ENCODE measurements at places on chromosomes 6 and 20. TPM values are rescaled to one million over a fixed set of nuclear protein-coding genes. Genes with fewer than 3 reads are reported as not detected.
A peak's percentile ranks its signal among the peaks of the same experiment; 100 is the strongest.

- DNase-seq, result peak; percentile 76
Observed at GRCh38 chr6:125746731-125747588, 2.5 kb upstream of the HEY2 start.

DNA sequence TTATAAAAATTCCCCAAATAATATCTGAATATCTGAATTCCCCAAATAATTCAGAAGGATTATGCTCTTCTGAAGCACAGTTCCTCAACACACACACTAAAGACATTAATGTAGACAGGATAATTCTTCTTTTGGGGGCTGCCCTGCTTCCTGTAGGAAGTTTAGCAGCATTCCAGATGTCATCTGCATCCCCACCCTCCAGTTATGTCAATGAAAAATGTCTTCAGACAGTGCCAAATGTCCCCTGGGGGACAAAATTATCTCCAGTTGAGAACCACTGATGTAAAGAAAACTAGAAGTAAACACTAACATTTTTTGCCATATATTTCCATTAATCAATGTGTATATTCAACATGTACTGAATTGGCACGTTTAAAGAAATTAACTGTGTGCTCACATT, 25.9 kb upstream of the NAA20 start:
- no peak for DNase-seq

GRCh38 chr6:144467921-144468320, 182.8 kb downstream of the UTRN start:
- no peak for DNase-seq

FGD2 gene
- 5.7 TPM for total RNA-seq

DNA sequence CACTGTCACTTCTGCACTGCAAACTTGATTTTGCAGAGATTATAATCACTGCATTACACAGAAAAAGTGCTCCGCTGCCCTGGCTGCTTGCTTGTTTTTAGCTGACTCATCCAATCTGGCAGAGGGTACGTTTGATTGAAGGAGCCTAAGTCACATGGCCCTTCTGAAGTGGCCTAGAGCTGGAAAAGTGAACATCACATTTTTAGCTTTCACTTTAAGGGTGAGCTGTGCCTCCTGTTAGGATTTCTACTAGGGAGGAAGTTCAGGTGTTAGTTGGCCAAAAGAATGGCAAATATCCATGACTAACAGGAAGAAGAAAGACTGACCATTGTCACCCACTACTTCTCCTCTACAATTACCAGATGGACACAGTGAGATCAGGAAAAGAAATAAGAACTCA, 889.1 kb upstream of the MAP3K7 start:
- no peak for DNase-seq

DNA sequence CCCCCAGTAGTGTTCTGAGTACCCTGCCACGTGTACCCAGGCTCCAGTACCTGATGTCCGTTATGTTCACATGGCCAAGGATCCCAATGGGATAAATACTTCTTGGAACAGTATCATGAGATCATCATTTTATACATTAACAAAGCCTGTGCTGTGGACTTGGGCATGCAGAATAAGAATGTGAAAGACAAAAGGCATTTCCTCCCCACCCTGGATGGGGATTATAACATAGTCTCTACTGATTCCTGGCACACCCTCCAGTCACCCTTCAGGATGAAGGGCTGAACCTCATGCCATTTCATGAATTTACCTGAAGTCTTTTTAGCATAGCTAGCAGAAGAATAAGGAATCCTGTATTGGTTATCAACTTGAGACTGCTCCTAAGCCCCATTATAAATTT, 2.8 kb downstream of the TNFRSF21 start:
- DNase-seq, result no peak

RIPOR2 gene
- 3.1 TPM for total RNA-seq

GRCh38 chr6:127457456-127458064, 1.6 kb downstream of the KIAA0408 start:
- DNase-seq, result no peak

PLA2G7 gene
- total RNA-seq, result 0.27 TPM

- no peak for DNase-seq
Observed at GRCh38 chr6:102641426-102641825, 1247.9 kb downstream of the GRIK2 start.

LRRC1 gene
- 1.8 TPM for total RNA-seq

KCNK16 gene
- total RNA-seq, result not detected

MACROD2 gene
- 4.2 TPM for total RNA-seq

- no peak for DNase-seq
Observed at GRCh38 chr6:114101255-114101654, 130.3 kb upstream of the HDAC2 start.

- no peak for DNase-seq
Observed at GRCh38 chr6:71114986-71115385, 158.1 kb upstream of the B3GAT2 start.

DNA sequence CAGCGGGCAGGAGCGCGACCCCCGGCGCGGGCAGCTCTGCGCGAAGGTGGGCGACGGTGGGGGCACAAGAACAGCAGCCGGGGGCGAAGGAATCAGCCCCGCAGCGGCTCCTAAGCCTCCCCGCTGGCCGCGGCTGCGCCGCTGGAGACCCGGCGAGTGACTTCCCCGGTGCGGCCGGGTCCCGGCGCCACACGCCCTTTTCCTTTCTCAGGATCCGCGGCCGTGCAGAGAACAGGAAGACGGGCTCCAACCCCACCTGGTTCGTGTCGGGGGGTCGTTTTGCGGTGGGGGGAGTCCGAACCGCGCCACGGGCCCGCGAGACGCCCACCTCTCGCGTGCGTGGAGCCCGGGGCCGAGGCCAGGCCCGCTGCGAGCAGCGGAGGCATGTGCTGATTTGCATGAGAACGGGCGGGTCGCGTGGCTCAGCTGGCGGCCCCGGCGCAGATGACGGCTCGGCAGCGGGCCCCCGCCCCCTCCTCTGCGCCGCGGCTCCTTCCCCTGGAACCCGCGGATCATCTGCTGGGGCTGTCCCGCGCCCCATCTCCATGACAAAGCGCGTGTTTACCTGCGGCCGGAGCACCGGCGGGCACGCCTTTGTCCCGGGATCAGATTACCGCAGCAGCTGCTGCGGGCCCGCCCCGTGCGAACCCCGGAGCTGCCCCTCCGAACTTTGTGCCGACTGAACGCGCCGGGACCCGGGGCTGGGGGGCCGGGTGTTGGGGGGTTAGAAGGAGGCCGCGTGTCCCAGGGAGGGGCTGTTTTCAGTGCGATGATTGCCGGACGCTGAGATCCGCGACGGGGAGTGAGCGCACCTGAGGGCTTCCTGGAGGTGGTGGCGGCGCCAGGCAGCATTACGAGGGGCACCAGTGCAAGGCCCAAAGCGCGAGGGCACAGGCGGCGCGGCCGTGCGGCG, 4.9 kb upstream of the DLL1 start:
- peak; percentile 59 for DNase-seq

DNA sequence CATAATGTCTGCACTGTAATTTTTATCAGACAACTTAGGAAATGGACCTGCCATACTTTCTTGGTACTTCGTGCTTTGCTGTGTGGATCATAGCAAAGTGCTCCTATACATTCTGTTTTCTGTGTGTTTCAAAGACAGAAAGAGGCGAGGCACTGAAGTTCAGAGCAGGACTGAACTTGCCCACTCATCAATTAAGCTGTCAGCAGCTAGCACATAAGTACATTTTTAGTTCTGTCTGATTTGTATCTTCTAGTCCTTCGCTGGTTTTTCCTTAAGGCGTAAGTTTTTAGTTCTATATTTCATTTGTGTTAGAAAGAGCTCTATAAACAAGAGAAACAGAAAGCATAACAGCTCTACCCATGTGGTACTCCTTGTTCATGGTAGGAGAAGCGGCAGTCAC, 42.1 kb downstream of the MAP3K4 start:
- DNase-seq, result no peak

- no peak for DNase-seq
Observed at GRCh38 chr6:403659-404655, 12.4 kb downstream of the IRF4 start.

- DNase-seq, result no peak
Observed at GRCh38 chr6:33411632-33412005, 805 bp downstream of the PHF1 start.

GRCh38 chr6:137911675-137912191, 44.7 kb downstream of the TNFAIP3 start:
- DNase-seq, result no peak

COL20A1 gene
- not detected for total RNA-seq

DNA sequence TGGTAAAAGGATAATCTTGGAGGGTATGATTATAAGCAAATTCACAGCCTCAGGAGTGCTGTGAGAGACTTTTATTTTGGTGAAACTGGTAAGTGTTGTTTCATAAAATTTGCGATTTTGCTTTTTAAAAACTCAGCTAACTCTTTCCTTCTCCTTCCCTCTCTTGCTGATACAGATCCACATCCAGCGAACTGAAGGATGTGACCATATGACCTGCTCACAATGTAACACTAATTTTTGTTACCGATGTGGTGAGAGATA, 77.2 kb upstream of the TPD52L1 start:
- no peak for DNase-seq

GRCh38 chr6:26217714-26218075, 130.5 kb downstream of the HFE start:
- DNase-seq, result no peak

- DNase-seq, result peak; percentile 30
Observed at GRCh38 chr6:126890055-126890454, 228.4 kb upstream of the RSPO3 start.

DNA sequence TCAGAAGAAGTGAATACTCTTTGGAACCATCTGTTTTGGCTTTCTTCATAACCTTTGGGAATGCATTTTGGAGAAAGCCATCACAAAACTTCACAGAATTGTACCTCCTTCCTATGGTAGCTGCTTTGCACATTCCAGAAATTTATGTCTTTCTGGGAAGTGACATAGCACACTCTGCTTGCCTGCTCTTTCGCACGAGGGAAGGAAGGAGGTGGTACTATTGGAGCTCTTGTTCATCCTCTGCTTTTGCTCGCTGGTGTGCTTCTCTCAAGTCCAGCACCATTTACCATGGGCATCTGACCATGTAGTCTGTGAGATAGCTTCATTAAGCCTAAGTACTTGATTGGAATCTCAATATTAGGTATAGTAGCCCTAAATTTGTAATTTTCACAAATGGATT, 473.3 kb upstream of the SLC35B3 start:
- DNase-seq, result no peak

GRCh38 chr6:16196984-16197546, 41.3 kb upstream of the GMPR start:
- DNase-seq, result no peak

- DNase-seq, result no peak
Observed at GRCh38 chr20:33601861-33602260, 60.3 kb upstream of the C20orf144 start.

CGA gene
- not detected for total RNA-seq

- no peak for DNase-seq
Observed at GRCh38 chr6:142881761-142882160, 63.2 kb downstream of the HIVEP2 start.

GRCh38 chr6:127154509-127154908, 36.0 kb downstream of the RSPO3 start:
- DNase-seq, result no peak

HLA-DRB5 gene
- total RNA-seq, result 17.7 TPM

DNA sequence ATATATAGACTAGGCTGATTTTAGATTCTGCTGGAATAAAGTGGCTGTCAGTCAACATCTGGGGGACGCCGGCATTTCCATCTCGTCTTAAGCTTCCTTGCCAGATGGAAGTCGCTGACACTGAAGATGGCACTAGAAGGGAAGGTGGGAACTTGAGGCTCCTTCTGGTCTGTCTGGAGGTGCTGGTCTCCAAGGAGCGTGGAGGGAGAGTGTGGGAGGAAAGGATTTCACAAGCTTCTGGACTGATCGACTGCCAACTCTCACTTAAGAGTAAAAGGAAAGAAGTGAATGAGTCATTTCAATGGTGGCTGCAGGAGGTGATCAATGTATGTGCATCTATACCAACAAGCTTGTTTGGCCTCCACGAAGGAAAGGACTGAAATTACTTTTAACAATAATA, 40.4 kb downstream of the DUSP22 start:
- no peak for DNase-seq

DNA sequence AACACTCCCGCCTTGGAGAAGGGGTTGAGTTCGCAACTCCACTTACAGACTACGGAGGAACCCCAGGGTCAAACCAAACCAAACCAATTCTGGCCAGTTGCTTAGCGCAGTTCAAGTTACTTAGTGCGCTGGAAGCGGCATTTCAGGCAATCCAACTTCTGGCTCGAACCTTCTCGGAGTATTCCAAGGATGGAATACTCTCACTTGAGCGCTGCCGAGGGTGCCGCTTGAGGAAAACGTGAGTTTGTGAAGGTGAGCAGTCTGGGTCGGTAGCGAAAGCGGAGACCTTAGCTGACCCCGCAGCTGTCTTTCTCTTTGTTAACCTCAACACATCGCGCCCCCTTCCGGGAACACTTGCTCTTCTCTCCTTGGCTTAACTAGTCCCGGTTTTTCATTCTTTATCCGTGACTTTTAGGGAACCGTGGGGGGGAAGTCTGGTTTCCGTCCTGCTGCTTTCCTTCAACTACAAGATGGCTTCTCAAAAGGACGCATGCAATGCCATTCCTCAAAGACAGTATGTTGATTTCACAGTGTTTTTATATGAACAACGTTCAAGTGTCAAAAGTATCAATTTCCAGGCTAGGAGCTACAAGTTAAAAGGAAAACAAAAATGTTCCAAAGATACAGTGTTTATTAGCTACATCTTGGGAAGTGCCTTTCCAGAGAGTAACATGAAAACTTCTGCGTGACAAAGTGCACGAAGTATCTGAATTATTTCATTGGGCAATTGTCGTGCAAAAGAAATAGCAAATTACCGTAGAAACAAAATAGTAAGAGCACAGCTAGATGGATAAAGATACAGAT, 741 bp upstream of the PNISR start:
- peak; percentile 93 for DNase-seq

GRCh38 chr20:63394069-63394919, 33.1 kb upstream of the CHRNA4 start:
- no peak for DNase-seq

DNA sequence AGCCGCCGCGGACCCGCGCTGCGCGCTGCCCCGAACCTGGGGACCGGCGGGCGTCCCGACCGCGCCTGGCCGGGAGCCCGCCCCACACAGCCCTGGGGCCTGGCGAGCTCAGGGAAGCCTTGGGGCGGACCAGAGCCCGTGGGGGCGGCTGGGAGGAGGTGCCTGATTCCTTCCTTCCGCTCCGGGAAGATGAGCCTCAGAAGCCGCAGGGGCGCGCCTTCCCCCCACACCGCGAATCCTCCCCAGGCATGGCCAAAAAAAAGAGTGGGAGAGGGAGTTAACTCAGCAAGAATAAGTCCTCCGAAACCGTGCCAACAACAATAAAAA, at the start of gene CBLN4:
Gene CBLN4 (minus strand): TSS at position 131 of the 327 bp plus-strand sequence. CDS start 1,348 bp downstream, outside the sequence.
- no peak for DNase-seq

KCNQ2 gene
- 0.89 TPM for total RNA-seq

THBS2 gene
- 8.6 TPM for total RNA-seq

TNF gene
- total RNA-seq, result 0.59 TPM

DNA sequence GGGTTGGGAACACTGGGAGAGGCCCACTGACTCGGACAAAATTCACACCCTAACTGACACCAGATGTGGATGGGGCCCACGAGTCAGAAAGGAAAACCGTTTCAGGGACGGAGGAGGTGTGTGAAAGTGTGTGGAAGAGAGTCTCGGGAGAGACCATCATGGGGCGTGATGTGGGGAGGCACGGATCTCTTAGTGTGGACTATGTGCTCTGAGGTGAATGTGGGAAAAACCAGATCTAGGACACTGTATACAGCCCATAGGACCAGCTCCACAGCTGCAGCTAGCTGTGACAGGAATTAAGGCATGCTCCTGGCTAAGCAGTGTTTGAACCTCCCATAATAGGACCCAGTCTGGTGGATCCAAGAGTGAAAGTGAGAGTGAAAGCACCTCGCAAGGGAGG, 691.3 kb downstream of the PHF3 start:
- no peak for DNase-seq

GRCh38 chr6:15355683-15356099, 109.8 kb downstream of the JARID2 start:
- DNase-seq, result no peak

GRCh38 chr20:49666911-49667310, 46.8 kb downstream of the B4GALT5 start:
- no peak for DNase-seq

Data from Right ventricle myocardium superior (tissue), 1 donor.